Activated effector memory CD4-positive, alpha-beta T cell treated with Interleukin-2 at 50 U/mL for 16 hours (primary cell): ENCODE measurements at places on chromosomes 12 and 14.

DNA sequence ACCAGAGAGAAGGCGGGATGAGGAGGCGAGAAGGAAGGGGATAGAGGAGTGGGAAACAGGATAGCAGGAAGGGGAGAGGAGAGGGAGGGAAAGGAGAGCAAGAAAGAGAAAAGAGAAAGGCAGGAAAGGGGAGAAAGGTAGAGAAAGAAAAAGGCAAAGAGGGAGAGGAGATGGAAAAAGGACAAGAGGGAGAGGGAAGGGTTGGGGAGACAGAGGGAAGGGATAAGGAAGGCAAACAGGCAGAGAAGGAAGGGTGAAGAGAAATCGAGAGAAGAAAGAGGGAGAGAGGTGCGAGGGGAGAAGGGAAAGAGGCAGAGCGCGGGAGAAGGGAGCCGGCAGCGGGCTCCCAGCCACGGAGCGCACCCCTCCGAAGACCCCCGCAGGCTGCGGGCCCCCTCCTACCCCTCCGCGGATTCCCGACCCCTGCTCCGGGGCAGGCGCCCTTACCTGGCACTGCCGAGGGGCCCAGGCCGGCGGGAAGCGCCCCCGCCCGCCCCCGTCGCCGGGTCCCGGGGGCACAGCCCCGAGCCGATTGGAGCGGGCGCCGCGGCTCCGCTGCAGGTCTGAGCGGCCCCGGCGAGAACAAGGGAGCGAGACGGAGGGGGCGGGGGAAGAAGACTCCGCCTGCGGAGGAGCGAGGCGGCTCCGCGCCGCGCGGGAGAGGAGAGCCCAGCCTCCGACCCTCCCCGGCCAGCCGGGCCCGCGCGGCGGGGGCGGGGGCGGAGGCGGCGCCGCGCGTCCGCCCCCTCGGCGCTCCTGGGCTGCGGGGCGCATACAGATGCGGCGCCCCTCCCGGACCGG is at the start of gene CDH24:
CDH24 (minus strand) TSS at position 565 of the 801 bp plus-strand sequence. CDS start 1,787 bp downstream, outside the sequence.
- DNase-seq: peak; percentile 59

- DNase-seq: no peak
Measured at GRCh38 chr14:99129211-99129696, 142.7 kb downstream of the BCL11B start.

DNA sequence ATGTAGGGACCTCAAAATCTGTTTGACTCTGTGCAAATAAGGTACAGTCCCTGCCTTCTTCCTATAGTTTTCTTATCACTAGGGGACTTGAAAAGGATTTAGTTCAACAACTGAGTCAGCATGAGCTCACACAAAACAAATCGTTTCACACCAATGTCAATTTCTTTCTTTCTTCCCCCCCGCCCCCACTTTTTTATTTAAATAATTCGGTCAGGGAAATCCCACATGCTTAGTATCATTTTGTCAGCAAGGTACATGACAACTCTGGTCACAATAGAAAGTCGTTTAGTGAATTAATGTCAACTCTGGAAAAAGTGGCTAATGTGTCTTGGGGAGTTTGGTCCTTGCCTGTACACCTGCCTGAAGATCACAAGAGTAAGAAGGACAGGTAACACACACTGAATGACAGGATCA is 232.2 kb upstream of the PLEKHG7 start:
- DNase-seq: no peak

DNA sequence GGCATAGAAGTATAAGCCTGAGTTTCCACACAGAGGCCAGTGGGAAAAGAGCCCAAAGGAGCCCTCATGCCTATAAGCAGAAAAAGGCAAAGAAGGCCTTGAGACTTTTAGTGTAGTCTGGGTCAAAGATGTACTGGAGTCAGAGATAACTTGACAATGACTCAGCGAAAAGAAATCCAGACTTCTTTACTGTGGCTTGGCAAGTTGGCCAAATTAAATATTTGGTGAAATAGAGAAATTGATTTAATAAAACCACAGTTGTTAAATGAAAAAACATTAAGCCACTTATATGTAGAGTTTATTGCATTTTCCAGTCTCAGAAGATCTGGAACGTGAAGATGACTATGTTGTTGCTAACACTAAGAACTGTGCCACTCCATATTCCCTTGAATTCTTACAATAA is 105.1 kb downstream of the TMTC3 start:
- no peak for DNase-seq

DNA sequence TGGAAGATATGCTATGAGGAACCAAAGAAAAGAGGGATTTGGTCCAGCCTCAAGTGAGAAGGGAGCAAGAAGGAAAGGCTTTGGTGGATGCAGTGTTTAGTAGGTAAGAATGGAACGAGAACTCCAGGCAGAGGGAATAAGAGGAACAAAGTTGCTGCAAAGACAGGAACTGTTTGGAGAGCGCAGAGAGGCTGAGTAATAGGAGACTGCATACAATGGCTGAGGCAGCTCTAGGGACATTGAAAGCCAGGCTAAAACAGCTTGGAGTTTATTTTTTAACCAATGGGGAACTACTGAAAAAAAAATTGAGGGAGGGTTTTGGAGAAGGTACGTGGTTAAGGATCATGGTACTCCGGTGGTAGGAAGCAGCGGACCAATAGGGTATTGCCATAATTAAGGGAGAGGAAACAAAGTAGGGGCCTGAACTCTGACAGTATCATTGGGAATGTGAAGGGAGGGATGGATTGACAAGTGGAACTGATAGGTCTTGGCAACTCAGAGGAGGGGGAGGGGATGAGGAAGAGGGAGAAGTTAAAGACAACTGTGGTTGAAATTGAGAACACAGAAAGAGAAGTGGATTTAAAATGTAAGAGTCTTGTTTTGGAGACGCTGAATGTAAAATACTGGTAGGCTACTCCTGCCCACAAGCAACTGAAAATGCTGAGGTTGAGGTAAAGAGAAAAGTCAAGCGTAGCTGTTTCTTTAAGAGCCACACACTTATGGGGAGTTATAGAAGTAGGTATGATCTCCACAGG is 4.8 kb downstream of the ASCL4 start:
- DNase-seq: no peak
